ENCODE measurements at places on chromosomes 4 and X. TPM values are rescaled to one million over a fixed set of nuclear protein-coding genes. Genes with fewer than 3 reads are reported as not detected.

The BEX1 gene
- total RNA-seq = 51.7 TPM

The ZCCHC12 gene
- total RNA-seq = 2.1 TPM

The CSAG1 gene
- total RNA-seq = not detected

DNA sequence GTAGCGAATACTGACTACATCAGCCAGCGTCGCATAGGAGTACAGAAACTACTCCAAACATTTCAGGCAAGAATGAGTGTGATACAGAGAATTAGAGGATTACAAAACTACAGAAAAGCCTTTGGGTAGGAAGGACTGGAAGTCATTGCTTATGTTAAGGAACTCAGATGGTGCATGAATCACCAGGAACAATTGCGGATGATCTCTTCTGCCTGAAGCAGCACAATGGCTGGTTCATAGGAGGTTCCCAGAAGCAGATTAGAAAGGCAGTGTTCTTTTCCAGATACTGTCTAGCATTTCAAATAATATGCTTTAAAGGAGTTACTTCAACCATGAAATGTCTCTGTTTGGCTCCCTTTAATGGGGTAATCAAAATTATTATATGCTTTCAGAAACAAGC is 42.5 kb upstream of the MAP9 start:
- DNase-seq = no peak

DNA sequence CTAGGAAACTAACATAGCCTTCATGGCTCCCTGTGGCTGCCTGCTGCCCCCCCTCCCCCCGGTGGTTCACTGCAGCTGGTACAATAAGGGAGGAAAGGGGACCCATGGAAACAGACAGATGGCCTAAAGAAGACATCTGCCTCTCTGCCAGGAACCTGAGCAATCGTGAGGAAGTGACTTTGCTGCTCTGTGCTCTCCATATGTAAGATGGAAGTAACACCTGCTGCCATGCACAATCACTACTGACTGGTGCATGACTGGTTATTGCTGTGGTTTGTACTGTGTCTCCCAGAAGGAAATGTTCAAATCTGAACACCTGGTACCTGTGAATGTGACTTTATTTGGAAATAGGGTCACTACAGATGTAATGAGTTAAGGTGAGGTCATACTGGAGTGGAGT is 43.6 kb downstream of the CD99L2 start:
- no peak for DNase-seq

GRCh38 chr4:140928880-140929279 is 172.7 kb upstream of the TBC1D9 start:
- DNase-seq = no peak

DNA sequence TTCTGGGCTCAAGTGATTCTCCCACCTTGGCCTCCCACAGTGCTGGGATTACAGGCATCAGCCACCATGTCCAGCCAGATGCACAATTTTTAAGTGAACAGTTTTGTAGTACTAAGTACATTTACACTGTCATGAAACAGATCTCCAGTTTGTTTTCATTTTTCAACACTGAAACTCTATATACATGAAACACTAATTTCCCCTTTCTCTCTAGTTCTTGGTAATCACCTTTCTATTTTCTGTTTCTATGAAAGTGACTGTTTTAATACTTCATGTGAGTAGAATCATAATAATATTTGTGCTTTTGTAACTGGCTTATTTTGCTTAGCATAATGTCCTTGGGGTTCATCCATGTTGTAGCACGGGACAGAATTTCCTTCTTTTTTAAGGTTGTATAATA is 237.4 kb downstream of the CAMK2D start:
- no peak for DNase-seq

All from H9 (cell line).